ENCODE measurements at places on chromosomes 13 and 19.

DNA sequence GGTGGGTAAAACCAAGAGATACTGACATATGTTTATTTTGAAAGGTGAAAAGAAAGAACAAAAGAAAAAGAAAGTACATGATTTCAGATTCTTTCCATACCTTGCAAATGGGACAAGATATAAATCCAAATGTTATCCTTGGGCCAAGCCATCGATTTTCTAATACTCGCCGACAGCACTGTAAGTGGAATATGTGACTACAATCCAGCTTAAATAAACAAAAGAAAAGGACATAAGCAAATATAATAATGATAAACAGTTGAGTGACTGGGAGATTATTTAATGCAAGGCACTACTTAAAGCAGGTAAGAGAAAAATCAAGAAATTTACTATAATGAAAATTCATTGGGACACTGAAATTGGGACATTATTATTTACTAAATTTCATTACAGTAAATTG, 29.9 kb upstream of the FBXL3 start:
- DNase-seq = no peak

- no peak for DNase-seq
Observed at GRCh38 chr13:33493672-33494365, 208.3 kb upstream of the STARD13 start.

GRCh38 chr19:50272263-50272897, 56.8 kb downstream of the KCNC3 start:
- no peak for DNase-seq

DNA sequence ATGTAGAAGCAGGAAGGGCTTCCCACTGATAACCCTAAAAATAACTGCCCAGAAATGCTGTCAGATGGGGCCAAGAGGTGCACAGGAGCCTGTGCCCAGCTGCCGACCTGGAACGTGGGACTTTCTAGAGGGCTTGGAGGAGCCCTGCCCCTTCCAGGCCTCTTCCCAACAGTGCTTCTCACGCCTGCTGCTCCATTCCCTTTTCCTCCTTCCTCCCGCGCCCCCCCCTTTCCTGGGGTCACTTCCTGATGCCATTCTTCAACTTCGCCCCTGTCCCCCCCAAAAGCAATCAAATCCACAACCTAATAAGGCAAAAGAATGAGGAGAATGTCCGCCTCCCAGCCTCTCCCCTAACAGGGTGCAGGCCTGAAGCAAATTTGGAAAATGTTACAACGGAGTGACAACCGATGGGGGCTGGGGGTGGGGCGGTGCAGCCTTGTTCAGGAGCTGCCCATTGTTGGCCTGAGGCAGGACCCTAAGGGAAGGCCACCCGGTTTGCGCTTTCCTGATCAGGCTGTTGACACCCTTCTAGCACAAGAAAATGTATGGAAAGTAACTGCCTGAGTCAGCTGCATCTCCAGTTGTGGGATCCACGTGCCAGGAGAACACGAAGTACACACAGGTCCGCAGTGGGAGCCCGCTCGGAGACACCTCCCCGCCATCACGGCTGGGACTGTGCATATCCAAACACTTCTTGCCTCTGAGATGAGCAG, 18.7 kb downstream of the ACTN4 start:
- DNase-seq = no peak

- DNase-seq = no peak
Observed at GRCh38 chr19:952680-953444, 27.0 kb downstream of the ARID3A start.

GRCh38 chr19:56778351-56778750, 62.2 kb downstream of the PEG3 start:
- no peak for DNase-seq

Measured in NCI-H1105 treated with DMSO at 0.1 percent for 48 hours (cell line).